Stimulated activated CD8-positive, alpha-beta memory T cell treated with anti-CD3 and anti-CD28 coated beads, Interleukin-7, amount 100 ng/mL, for 1 hour (primary cell): ENCODE measurements at places on chromosomes 2 and 18.

- DNase-seq = no peak
These were observed 52.3 kb downstream of the DDX1 start for GRCh38 chr2:15643791-15644585.

- no peak for DNase-seq
These were observed 55.2 kb upstream of the GYPC start for GRCh38 chr2:126600742-126601141.

GRCh38 chr2:160557903-160558302 lies 64.3 kb upstream of the RBMS1 start:
- no peak for DNase-seq

- DNase-seq = no peak
These were observed 246.3 kb upstream of the RASGRP3 start for GRCh38 chr2:33230195-33230594.

DNA sequence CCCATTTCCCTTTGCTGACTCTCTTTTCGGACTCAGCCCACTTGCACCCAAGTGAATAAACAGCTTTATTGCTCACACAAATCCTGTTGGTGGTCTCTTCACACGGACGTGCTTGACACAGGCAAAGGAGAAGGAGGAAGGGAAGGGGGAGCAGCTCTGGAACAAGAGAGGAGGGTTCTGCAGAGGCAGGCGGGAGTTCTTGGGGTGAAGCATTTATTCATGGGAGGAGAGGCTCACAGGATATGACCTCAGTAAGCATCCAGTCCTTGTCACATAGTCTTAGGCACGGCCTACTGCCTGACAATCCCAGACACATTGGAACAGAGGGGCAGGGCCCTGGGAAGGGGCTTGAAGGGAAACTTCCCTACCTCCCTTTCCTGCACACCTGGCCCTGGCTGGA lies 171.7 kb upstream of the HS6ST1 start:
- DNase-seq = no peak

- DNase-seq = no peak
These were observed 14.5 kb downstream of the SLC19A3 start for GRCh38 chr2:227703280-227703732.

- no peak for DNase-seq
These were observed 77.0 kb upstream of the PID1 start for GRCh38 chr2:229348128-229348527.

- peak; percentile 2 for DNase-seq
These were observed 47.7 kb upstream of the PLA2R1 start for GRCh38 chr2:160109939-160110673.

DNA sequence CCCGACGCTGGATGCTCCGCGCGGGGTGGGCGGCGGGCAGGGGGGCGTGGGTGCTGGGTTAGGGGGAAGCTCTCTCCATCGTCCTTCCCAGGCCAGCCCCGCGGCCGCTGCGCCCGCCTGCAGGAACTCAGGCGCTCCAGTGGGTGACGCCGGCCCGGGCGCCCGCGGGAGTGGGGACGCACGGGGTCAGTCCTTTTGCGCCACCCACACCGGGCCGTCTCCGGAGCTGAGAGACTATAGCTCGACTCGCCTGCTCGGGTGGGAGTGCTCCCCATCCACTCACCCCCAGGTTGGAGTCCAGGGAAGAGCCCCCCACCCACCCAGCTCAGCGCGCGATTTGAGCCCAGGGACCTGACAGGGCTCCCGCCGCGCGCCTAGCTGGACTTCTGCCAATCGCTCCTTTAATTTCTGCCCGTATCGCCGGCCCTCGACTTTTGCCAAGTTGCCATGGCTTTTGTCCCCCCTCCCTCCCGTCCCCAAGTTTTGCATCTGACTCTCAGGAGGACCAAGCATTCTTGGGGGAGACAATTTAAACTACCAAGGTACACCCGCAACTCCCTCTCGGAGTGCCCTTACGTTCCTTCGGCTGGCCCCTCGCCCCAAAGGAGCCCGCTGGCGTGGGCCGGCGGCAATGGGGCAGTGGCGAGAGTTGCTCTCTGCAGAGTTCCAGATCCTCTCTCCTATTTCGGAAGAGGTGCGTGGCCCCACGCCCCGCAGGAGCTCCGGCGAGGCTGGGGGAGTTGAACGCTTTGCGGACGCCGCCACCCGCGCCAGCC lies 205.8 kb upstream of the SMAD2 start:
- no peak for DNase-seq

GRCh38 chr18:45291621-45292615 lies 323.4 kb upstream of the SLC14A2 start:
- DNase-seq = no peak

DNA sequence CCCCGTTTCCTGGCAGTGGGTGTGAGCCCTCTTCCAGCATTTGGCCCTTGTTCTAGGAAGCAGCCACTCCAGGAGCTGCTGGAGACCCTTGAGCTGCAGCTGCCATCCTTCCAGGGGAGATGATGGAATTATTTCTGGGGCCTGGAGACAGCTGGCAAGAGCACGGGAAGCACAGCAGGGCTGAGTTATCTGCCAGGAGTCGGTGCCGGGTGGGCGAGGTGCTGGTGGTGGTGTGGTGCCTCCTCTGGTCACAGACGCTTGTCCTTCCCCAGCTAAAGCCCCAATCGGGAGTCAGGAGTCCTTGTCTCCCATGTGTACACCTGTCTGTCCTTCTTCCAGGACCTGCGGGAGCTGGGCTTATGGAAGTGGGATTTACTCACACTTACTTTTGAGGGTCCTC lies 36.0 kb downstream of the DPYSL5 start:
- DNase-seq = no peak

- DNase-seq = no peak
These were observed 173.1 kb downstream of the PTH2R start for GRCh38 chr2:208579678-208580077.

DNA sequence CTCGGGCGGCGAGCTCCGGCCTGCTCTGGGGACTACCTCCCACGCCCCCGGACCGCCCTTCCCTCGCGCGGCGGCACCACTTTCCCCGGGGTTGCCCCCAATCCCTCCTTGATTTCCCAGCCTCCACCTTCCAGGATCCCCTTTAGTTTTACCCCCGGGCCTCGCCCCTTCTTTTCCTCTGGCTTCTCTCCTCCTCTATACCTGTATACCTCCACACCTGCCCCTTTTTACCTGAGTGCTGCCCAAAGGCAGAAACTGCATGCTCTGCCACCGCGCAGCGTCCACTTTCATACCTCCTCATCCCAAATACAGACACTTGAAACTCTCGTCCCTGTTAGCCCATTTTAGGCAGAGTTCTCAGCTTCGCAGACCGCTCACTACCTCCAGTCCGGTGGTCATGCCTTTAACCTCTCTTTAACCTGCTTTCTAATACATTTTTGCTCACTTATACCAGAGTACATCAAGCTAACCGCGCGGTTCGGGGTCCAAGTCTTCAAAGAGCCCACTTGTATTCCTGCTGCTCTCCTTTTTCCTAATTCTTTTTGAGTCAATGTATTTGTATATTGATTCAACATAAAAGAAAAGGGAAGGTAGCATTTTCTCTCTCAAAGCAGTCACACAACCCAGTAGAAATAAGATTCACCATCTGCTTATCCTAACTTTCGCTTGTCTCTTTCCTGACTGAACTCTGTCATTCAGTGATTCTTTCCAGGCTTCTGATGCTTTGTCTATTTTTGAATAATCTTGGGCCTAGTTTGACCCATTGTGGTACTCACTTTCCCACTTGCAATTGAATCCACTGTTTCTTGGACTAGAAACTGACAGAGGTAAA lies 901 bp downstream of the SPOPL start:
- DNase-seq = no peak

GRCh38 chr2:9791711-9792110 lies 51.6 kb upstream of the TAF1B start:
- DNase-seq = no peak

GRCh38 chr18:34050661-34051060 lies 174.1 kb downstream of the NOL4 start:
- DNase-seq = no peak

DNA sequence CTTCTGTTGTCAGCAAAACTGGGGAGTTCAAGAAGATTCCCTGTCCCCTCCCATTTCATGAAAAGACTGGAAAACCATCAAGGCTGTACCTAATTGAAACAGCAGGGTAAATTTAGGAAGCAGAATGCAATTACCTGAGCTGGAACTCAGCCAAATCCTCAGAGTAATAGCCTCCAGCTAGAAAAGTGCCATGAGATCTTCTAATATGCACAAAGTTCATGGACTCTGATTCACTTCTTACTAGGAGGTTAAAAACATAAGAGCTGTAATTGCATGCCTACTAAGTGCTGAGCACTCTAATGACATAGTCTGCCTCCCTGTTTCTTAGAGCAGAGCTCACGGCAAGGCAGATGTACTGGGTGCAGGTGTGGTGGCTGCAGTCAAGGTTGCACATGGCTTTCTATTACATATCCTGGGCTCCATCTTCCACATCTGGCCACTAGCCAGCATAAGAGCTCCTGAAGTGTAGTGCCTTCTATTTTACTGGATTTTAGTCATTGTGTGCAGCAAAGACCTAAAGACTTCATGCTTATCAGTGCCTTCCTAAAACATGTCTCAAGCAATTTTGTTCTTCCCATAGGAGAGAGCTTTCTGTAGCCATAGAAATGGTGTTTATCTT lies 341.7 kb downstream of the PTPRM start:
- no peak for DNase-seq

DNA sequence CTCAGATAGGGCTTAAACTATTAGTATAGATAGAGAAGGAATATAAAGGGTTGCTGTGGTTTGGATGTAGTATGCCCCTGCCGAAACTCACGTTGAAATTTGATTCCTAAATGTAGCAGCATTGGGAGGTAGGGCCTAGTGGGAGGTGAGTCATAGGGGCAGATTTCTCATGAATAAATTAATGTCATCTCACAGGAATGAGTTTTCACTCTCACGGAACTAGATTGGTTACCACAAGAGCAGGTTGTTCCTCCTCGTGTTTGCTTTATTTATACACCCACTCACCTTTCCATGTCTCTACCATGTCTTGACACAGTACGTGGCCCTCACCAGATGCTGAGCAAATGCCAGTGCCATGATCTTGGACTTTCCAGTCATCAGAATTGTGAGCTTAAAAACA lies 218.2 kb downstream of the RBM43 start:
- DNase-seq = no peak

DNA sequence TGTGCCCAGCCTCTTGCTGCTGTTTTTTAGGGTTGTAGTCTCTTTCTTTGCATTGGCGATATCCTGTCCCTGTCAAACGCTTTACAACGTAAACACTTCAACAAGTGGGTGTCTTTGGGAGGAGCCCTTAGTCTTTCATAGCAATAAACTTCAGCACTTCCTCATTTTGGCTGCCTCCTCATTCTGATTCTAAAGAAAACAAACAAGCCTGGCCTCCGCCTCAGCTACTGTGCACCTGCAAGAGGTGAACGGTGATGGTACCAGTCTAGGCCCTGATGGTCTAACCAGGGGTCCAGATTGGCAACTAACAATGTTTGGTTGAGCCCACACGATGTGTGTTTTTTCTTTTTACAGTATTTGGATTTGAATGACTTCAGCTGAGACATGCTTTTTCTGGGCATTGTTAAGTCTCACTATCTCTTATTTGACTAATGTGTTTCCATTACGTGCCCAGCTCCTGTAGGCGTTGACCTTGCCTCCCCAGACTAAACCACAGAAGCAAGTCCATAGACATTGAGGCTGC lies 53.2 kb upstream of the CUL3 start:
- DNase-seq = no peak
